ENCODE measurements at places on chromosomes 11 and 22.

DNA sequence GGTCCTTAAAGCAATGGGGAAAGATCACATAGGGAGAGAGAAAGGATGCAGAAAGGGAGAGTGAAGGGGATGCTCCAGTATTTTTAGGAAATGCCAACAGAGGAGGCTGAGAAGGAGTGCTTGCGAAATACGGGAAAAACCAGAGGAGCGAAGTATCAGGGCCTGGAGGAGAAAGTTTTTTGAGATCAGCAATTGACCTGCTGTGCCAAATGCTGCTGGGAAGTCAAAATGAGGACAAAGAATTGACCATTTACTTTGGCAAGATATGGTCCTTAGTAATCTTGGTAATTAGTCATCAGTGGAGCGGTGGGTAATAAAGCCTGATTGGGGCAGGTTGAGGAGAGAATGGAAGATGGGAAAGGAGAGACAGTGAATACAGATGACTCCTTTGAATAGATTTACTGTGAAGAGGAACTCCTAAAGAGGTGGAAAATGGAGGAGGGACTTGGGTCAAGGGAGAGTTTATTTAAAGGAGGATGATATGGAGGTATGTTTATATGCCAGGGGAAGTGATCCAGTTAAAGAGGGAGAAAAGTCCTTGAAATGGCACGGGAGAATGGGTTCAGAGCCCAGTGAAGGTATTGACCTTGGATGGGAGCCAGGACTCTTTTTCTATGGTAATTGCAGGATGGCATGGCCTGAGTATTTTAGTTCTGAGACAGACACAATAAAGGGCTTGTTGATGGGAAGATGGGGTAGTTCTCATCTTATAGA is 111.5 kb downstream of the PKNOX2 start:
- no peak for DNase-seq

DNA sequence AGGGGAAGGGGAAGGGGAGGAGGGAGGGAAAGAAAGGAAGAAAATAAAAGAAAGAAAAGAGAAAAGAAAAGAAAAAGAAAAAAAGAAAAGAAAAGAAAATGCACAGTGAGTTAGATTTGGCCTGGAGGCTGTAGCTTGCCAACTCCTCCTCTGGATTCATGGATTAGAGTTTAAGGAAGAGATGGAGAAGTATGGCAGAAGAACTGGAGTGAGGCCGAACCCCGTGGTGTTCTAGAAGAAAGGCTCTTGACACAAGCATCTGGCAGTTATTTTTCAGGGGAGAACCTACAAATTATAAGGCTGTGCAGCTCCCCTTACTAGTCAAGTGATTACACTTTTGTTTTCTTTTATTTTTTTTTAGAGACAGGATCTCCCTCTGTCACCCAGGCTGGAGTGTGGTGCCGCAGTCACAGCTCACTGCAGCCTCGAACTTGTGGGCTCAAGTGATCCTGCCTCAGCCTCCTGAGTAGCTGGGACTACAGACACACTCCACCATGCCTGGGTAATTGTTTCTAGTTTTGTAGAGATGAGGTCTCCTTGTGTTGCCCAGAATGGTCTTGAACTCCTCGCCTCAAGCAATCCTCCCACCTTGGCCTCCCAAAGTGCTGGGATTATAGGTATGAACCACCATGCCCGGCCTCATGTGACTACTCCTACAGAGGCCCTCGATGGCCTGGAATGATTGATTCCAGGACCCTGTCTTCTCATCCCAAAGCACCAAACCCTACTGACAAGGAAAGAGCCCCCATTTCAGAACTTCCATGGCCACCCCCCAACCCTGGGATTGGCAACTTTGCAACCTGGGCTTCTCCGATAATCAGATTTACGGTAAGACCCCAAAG is 19.5 kb downstream of the ZNF74 start:
- DNase-seq = no peak

- no peak for DNase-seq
Measured at GRCh38 chr11:31812383-31813381, 1.6 kb upstream of the PAX6 start.

DNA sequence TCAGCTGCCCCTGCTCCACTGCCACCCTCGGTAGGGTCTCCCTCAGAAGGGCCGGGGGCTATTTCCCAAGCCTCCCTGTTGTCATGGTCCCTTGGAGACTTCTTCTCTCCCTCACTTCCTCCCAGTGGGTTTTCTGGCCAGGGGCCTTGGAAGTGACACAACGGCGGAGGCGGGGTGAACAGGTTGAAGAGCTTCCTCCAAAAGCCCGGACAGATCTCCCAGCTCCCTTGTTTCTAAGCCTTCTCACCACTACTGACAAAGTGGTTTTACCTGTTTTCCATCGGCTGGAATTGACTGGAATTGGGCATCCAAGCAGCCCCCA is 14.5 kb downstream of the MYH9 start:
- DNase-seq = no peak

- no peak for DNase-seq
Measured at GRCh38 chr11:61832754-61833153, 4.7 kb downstream of the FADS2 start.

- DNase-seq = no peak
Measured at GRCh38 chr22:46875089-46875488, 112.6 kb downstream of the TBC1D22A start.

- DNase-seq = peak; percentile 92
Measured at GRCh38 chr11:118610773-118611432, 3.5 kb downstream of the PHLDB1 start.

GRCh38 chr22:42301077-42301741 is 30.8 kb upstream of the TCF20 start:
- DNase-seq = no peak

DNA sequence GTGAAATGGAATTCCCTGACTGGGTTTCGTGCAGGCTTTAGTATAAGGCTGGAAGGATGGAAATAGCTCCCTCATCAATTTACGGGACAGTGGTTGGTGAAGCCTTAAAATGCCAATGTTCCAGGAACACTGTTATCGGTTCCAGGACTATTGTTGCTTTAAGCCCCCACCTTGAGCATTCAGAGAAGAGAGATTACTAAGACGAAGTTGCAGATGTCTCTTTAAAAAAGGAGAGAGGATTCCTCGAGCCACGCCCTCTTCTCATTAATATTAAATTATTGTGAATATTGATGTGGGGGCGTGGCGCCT is 195 bp upstream of the CREB3L1 start:
- no peak for DNase-seq

DNA sequence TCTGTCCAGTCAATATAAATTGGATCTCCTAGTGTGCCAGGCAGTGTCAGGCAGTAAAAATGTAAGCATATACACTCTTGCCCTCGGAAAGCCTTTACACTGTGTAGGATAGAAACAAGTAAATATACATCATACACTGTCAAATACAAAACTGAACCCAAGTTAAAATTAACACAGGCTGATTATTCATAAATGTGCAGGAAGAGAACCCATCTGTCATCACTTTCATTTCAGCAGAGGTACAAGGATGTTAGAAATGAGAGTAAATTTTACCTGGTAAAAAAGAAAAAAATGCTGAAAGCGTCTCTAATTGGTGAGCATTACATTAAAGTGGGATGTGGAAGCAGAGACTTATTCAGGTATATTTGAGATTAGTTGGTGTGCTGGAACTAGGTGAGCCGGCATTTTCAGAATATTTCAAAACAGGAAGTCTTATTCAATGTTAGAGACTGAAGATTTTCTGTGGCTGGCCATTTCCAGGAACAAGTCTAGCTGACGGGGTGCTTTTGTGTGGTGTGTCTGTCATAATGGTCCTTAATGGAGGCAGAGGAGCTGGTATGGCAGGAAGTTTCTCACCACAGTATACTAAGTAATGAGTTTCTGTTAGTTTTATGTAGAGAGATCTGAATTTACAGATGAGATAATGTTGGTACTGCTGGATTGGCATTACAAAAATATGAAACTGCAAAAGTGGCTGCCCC is 192.6 kb downstream of the CASP12 start:
- peak; percentile 56 for DNase-seq

- DNase-seq = no peak
Measured at GRCh38 chr22:37032134-37032534, 12.6 kb downstream of the MPST start.

DNA sequence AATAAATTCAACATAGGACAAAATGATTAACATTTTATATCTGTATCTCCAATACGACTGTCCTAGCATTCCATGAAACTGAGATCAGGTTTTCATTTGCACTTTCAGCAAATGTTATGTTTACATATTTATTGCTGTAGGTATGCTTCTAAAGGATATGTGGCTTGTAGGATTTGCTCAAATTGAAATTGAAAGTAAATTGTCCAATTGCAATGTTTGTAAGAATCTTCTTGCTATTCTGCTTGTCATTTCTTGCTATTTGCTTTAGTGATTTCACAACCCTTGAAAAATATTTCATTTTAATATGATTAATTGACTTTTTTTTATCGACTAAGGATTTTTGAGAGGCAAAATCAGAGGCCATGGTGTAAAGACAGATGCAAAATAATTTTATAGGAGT is 904.2 kb upstream of the RAG2 start:
- no peak for DNase-seq

DNA sequence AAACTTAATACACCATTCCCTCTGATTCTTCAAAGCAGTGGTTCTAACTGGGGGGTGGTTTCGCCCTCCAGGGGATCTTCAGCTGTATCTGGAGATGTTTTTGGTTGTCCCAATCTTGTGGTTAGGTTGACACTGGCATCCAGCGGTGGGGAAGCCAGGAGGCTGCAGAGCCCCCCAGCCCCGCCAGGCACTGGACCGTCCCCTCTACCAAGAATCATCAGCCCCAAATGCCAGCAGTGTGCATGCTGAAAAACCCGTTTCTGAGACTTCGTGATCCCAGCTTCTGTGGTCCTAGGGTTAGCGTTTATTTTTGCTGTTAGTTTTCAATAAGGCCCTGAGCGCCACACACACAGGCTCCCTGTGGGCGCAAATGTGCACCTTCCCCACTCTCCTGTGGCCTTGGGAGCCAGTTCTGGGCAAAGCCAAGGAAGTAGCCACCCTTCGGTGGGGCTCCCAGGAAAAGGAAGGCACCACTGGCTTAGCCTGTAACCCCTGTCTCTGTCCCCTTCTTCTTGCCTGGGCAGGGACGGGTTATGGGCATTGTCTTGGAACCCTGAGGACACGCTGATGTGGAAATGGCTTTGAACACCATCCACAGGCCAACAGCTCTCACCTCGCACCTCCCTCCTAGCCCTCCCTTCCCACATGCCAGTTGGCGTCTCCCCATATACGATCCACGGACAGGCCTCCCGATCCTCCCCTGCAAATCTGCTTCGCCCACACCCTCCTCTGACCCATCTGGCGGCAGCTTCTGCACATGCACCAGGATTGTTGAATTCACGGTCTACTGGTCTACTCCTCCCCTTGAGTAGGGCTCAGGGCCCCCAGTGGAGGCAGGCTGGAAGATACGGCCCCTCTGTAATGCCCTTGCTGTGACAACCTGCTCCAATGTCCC is 71.4 kb upstream of the CCND1 start:
- DNase-seq = no peak
